MM.1S (cell line): ENCODE measurements at places on chromosomes 1 and 21.

DNA sequence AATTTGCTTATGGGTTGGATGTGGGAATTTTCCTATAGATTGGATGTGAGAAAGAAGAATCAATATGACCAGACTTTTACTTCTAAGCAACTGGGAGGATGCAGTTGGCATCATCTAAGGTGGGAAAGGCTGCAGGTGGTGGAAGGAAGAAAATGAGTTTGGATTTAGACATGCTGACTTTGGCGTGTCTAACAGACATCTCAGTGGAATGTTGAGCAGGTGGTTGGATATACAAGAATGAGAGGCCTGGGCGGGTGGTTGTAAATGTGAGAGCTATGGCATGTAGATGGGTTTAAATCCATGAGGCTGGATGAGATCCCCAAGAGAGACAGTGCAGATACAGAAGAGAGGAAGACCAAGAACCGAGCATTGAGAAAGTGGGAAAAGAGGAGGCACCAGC, 10.5 kb downstream of the ADORA1 start:
- no peak for DNase-seq

DNA sequence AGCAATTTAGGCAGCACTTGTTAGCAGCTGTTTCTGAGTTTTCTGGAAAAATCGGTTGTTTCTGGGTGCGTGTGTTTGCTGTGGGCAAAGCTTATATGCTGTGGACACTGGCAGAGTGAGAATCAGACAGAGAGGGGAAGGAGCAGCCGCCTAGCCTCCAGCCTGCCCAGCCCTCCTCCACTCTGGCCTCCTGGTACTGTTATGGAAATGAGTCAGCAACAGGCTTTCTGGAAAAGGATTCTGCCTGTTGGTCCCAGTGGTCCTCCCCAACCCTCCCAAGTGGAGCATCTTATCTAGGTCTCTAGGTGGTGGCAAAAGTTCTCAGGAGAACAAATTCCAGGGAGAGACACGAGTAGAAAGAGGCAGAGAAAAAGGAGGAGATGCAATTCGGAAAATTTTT, 42.2 kb upstream of the GOLT1A start:
- no peak for DNase-seq

- DNase-seq = no peak
Observed at GRCh38 chr1:212678456-212679410, 20.9 kb downstream of the BATF3 start.

GRCh38 chr1:10734962-10735544, 61.4 kb downstream of the CASZ1 start:
- no peak for DNase-seq

GRCh38 chr1:22584001-22584562, 20.8 kb downstream of the EPHA8 start:
- DNase-seq = no peak
